Astrocyte of the hippocampus (primary cell): ENCODE measurements at places on chromosomes 2 and 18.

- DNase-seq, result peak; percentile 46
These were observed 87.5 kb upstream of the RIOK3 start for GRCh38 chr18:23365602-23366001.

GRCh38 chr2:23456396-23456795 is 71.4 kb downstream of the KLHL29 start:
- no peak for DNase-seq

- DNase-seq, result no peak
These were observed 1210.3 kb upstream of the ZEB2 start for GRCh38 chr2:145729993-145730770.

- no peak for DNase-seq
These were observed 37.6 kb downstream of the SDC1 start for GRCh38 chr2:20187331-20187730.

GRCh38 chr2:142756430-142756829 is 121.0 kb upstream of the KYNU start:
- no peak for DNase-seq

- no peak for DNase-seq
These were observed 73.1 kb upstream of the TNP1 start for GRCh38 chr2:216932863-216933548.

DNA sequence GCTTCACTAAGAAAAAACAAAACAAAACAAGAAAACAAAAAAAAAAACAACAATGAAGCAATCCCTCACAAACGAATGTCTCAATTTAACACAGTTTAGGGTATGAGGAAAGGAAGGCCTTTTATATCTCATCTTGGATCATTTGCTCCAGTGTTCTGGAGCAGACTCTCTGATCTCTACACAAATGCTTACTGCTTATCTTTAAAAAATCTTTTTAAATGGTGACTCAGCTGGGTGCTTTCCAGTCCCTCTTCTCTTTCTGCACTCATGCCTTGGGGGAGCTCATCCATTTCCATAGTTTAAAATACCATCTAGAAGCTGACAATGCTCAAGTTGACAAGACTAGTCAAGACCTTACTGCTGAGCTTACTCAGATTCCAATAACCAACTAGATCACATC is 56.2 kb downstream of the ETAA1 start:
- DNase-seq, result peak; percentile 39

GRCh38 chr18:63089041-63089440 is 230.5 kb downstream of the BCL2 start:
- no peak for DNase-seq

DNA sequence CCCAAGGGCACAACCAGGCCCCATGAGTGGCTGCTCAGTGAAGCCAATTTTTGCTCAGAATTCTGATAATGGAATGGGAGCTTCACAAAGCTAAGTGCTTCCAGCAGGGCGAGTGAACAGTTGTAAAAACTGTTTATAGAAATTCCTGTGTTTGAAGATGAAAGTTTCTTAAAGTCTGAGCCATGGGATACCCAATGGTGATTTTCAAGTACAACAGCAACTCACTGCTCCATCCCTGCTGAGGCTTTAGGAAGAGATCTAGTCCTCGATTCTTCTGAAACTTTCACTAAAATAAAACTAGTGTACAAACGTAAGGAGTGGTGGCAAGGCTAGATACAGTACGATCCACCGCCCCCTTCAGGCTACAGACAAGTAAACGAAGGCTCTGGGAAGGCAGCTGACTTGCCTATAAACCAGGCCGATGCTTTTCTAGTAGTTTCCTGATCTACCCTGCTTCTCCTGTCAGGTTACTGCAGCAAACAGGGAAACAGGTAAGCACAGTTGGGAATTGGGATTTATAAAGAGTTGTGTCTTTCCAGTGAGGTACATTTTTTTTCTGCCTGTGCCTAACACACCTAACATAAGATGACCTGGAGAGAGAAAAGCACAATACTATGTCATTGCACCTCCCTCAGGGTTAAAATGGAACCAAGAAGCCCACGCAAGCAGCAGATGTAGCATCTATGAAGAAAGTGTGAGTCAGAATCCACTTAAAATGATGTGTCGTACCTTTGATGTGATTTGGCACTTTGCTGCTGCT is 108.7 kb downstream of the UXS1 start:
- peak; percentile 37 for DNase-seq
